ENCODE measurements at places on chromosomes 16 and 17.
A peak's percentile ranks its signal among the peaks of the same experiment; 100 is the strongest.

- no peak for DNase-seq
Measured at GRCh38 chr17:5832886-5833285, 237.3 kb upstream of the WSCD1 start.

DNA sequence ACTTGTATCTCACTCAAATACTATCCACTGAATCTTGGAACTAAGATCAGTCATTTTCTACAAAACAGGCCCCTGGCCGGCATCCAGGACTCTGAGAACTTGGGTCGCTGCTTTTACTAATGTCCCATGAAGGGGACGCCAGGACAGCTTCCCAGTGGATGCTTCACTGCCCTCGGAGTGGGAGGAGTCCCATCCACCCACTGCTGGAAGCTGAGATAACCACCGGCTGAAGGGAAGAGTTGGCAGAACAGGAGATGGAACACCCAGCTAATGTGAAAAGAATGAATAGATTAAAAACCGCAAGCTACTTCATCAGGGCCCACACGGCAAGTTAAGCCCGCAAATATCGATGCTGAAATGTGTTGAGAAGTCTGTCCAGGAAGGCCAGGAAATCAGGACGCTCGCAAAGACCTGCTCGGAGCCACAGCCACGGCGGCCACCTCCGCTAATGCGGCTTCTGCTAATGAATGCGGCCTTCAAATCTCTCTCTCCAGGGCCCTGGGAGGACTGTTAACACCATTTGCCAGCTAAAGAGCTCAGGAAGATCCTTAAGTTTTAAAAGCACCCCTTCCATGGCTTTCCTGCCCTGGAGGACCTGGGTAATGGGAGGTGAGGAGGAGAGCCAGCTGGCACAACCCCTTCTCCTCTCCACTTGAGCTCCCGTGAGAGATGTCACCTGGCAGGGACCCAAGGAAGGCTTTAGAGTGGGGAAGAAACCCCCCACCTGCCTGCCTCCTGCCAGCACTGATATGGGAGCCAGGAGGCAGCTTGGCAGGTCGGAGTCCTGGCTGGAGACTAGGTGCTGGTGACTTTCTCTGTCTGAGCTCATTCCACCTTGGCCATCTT, 226.6 kb upstream of the RPL38 start:
- peak; percentile 16 for DNase-seq

DNA sequence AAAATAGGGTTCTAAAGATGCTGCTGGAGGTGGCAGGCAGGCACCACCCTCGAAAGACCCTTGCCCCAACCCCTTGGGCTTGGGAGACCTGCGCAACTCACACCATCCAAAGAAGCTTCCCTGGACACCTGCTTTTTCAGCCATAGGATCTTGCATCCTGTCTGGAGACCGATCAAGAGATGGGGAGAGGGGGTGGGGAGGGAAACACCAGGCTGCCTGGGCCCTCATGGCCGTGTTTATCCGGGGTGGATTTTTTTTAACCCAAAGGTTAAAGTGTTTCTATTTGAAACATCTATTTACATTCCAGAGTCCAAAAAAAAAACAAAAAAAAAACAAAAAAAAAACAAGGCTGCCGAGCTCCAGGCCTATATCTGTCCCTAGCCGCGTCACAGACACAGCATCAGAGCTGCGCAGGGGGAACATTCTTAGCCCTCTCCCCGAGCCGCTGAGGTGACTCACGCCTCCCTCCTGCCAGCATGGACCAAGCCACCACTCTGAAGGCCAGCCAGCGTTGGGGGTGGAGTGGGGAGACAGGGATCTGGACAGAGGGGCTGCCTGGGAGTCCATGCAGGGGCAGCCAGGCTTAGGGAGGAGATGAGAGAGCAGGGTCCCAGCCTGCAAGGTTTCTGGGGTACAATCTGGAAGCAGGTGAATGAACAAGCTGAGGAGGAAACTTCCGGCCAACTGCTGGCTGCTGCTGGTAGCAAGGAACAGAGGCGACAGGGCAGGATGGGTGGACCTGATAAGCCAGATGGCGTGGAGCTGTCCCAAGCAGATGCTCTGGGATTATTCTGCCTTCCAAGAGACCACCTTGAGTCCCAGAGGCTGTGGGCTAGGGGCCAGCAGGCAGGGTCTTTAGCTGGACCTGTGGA, 14.8 kb downstream of the HDAC5 start:
- no peak for DNase-seq

- peak; percentile 83 for DNase-seq
Measured at GRCh38 chr16:85555719-85556455, 57.2 kb upstream of the GSE1 start.

GRCh38 chr17:81397314-81398175, 2.3 kb downstream of the BAHCC1 start:
- DNase-seq = peak; percentile 32

GRCh38 chr17:21196126-21196525, 17.8 kb downstream of the TMEM11 start:
- DNase-seq = no peak

- no peak for DNase-seq
Measured at GRCh38 chr16:89821438-89822187, 5.2 kb upstream of the FANCA start.

DNA sequence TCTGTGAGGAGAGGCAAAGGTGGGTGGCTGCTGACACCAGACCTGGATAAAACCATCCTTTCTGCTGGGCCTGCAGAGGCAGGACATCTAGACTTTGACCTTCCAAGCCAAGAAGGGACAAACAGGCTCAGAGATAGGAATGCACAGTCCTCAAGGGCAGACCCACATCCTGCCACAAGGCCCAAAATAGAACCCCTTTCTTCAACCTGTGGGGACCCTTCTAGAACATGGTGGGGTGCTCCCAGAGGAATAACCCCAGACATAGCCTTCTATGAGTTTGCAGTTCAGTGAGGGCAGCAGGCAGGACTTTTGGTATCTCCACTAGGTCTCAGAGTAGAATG, 3.8 kb upstream of the CBFB start:
- no peak for DNase-seq

- DNase-seq = no peak
Measured at GRCh38 chr17:53032861-53033271, 789.9 kb upstream of the KIF2B start.

DNA sequence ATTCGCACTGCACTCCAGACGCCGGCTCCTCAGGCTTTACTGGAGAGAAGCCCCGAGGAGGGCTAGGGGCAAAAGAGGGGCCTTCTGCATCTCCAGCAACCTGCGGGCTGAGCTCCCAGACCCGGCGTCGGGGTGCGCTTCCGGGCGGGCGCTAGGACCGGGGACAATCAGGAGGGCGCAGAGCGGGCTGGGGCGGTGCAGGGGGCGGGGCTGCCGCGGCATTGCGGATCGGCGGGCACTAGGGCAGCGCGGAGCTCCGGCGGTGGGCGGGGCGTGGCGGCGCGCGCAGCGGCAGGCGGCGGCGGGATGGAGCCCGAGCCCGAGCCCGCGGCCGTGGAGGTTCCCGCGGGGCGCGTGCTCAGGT, at the start of gene TSEN54:
TSEN54 (plus strand) TSS at position 274 of the 364 bp plus-strand sequence; CDS start at position 307, 33 bp downstream.
- peak; percentile 96 for DNase-seq

GRCh38 chr16:80046848-80047247, 446.3 kb upstream of the MAF start:
- no peak for DNase-seq

DNA sequence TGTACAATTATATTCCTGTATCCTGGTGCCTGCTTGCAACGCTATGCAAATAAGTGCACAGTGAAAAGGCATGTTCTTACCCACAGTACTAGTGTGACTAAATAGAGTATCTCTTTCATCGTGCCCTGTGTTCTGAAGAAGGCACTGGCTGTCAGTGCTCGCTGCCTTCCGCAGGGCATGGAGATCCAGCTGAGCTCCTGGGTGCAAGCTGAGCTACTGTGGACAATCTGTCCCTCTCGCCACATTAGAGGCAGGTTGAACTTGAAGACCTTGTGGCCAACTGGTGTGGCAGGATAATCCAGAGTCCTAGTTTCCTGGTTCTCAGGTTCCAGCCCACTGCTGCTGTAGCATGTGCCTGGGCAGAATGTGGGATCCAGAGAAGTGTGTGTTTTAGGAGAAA, 1.9 kb upstream of the ST6GALNAC1 start:
- DNase-seq = no peak

GRCh38 chr17:64038331-64039105, 18.1 kb upstream of the ICAM2 start:
- DNase-seq = no peak

GRCh38 chr16:86508028-86508946, 2.0 kb upstream of the FOXF1 start:
- DNase-seq = no peak

- DNase-seq = peak; percentile 35
Measured at GRCh38 chr16:27314161-27314723, 468 bp downstream of the IL4R start.

GRCh38 chr17:14214271-14214670, 22.4 kb downstream of the CDRT15 start:
- no peak for DNase-seq

- peak; percentile 25 for DNase-seq
Measured at GRCh38 chr17:30554839-30555751, 77.9 kb downstream of the GOSR1 start.

GRCh38 chr17:80957461-80957941, 34.1 kb upstream of the CHMP6 start:
- no peak for DNase-seq

DNA sequence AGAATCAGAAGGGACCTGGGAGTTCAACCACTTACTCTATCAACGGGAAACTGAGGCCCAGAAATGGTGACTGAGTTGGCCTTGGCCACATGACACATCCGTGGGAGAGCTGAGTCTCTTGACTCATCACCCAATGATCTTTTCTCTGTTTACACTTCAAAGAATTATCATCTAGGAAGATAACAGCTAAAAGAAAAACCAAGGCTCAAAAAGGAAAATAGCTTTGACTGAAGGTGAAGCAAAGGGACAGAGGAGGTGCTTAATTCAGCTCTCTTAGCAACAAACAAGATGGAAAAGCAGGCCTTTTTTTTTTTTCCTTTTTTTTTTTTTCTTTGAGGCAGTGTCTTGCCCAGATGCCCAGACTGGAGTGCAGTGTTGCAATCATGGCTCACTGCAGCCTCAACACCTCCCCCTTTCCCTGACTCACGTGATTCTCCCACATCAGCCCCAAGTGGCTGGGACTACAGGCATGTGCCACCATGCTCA, 16.7 kb downstream of the ERCC4 start:
- no peak for DNase-seq

- DNase-seq = no peak
Measured at GRCh38 chr17:71022758-71023157, 853.4 kb downstream of the KCNJ2 start.

- DNase-seq = no peak
Measured at GRCh38 chr17:16003841-16004240, 4.2 kb downstream of the TTC19 start.

DNA sequence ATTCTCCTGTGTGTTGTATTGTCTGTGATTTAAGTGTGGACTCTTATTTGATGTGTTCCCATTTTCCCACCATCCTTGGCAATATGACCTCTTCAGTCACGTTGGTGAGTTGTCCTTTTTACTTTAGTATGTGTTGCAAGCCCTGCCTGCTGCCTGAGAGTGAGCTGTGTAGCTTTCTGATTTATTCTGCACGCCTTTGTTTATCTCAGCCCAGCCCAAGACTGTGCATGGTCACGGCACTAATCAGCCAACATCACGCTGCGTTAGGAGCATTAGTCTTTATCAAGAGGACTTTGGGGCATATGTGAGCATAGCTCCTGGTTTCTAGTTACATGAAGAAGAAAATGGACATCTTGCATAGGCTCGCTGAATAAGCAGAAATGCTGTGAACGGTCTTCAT, 6.0 kb downstream of the TOM1L1 start:
- DNase-seq = peak; percentile 10

DNA sequence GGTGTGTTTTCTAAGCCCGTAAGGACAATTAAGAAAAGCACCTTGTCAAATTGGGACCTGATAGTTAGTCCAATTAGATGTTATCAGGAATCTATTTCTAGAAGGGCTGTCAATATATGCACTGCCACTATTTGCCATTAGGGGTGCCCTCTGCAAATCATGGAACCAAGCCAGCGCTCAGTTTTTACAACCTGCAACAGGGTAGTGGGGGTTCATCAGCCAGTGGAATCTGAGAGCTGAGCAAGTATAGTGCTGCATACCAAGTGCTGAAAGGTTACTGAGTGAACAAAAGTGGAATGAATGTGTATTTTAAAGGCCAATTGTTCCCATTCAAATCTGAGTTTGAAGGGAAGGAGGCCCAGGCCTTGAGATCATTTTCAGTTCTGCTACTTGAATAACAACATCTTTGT, 10.4 kb downstream of the PRR11 start:
- peak; percentile 74 for DNase-seq

DNA sequence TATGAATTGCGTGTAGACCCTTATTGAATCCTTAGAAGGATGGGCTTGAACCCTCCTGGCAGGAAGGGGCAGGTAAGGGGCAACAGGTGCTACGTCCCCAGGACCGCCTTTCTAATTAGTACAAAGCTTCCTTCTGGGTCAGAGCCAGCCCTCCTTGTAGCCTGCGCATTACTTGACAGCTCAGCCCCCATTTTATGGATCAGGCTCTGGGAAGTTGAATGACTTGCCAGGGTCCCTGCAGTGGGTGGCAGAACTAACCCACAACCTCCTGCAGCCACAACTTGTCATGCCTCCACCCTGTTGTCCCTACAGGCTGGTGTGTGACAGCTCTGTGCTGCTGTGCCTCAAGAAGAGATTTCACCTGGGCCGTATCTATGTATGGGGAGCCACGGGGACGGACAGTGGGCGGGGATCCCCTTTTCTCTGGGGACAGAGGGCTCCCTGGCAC, 2.7 kb downstream of the MYO15B start:
- DNase-seq = no peak

DNA sequence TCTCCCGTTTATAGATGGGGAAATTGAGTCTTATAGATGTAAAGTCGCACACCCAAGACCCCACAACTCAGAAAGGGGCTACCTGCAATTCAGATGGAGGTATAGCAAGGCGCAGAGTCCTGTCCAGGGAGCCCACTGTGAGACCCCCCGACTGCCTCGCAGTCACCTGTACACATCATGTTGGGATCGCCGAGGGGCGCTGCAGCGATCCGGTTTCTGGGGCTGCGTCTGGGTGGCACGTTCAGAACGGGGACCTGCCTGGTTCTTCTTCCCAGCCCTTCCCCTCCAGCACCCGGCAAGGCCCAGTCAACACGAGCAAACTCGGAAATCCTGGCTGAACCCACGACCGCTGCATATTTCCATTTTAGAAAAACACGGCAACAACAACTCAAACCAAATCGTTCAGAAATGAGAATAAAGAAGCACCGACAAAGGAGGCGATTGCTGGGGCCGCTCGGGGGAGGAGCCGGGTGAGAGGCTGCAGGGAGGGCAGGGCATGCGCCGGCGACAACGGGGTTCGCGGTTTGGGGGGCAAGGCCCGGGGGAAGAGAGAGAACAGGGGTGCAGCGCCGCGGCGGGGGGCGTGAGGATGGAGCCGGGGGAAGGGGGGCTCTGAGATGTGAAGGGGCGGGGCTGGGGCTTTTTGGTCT, 643 bp downstream of the HSDL1 start:
- DNase-seq = peak; percentile 61

GRCh38 chr17:32267690-32268205, 2.1 kb downstream of the RHBDL3 start:
- no peak for DNase-seq

- no peak for DNase-seq
Measured at GRCh38 chr16:86018071-86018470, 119.1 kb downstream of the IRF8 start.

- peak; percentile 50 for DNase-seq
Measured at GRCh38 chr16:67537270-67537635, 8.6 kb downstream of the RIPOR1 start.

Data from erythroblast (primary cell).